ENCODE measurements at places on chromosomes 2 and 18. TPM values are rescaled to one million over a fixed set of nuclear protein-coding genes. Genes with fewer than 3 reads are reported as not detected.

Gene PFN4
- not detected for total RNA-seq

Gene NTSR2
- total RNA-seq, result not detected

Gene MRO
- 3.2 TPM for total RNA-seq

Gene INSIG2
- 24.5 TPM for total RNA-seq

Gene PDK1
- total RNA-seq, result 32.6 TPM

Gene SOX11
- not detected for total RNA-seq

Gene MALT1
- total RNA-seq, result 30.6 TPM

Gene RAB6D
- total RNA-seq, result not detected

Gene IL1R2
- 8.3 TPM for total RNA-seq

Gene TMEM247
- total RNA-seq, result not detected

Gene STK39
- total RNA-seq, result 65.4 TPM

Gene SIGLEC15
- 0.75 TPM for total RNA-seq

Gene FER1L5
- total RNA-seq, result not detected

Gene PLEK
- 33.6 TPM for total RNA-seq

Gene CAPN14
- not detected for total RNA-seq

Gene PER2
- total RNA-seq, result 5.9 TPM

Data from subcutaneous adipose tissue (tissue), 4 donors.